NB4 (cell line): ENCODE measurements at places on chromosomes 12 and 14.

- DNase-seq, result peak; percentile 32
Observed at GRCh38 chr12:113246478-113247122, 25.3 kb downstream of the TPCN1 start.

GRCh38 chr12:11778713-11779685, 129.5 kb downstream of the ETV6 start:
- peak; percentile 65 for DNase-seq

DNA sequence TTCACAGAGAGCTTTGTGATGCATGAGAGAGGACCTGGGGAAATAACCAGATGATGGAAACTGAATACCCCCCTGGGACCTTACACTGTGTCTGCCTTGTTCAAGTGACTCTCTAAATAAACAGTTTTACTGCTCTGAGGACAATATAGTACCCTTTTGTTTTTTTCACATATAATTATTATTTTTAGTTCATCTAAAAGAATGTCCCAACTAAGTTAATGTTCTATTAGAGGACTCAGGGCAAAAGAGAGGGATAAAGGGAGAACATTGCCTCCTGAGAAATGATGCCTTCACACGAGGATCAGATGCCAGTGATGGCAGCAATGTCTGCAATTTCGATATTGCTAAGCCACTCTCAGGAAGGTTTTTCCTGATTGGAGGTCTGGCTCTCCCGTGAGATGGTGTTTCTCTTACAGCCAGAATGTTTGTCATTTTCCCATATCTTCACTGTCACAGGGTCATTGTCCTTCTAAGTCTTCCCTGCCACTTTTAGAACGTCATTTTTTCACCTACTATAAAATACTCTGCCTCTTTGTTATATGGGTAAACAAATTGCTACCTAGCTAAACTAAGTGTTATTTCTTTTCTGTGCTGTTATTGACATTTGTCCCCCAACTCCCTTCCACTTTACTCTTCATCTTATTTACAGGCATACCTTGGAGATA, 201.6 kb downstream of the RAD51B start:
- no peak for DNase-seq

DNA sequence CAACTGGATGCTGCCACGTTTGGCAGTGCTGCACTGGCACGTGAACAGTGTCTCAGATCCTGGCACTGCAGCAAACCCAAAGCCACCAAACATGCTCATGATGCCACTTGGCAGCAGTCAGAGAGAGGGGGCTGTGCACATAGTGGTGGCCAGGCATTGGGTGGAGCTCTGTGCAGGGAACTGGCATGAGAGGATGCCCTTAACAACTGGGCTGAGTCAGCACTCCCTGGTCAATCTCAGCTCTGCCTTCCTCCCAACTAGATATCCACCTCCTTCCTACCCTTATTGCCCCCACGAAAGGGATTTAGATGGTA, 37.0 kb downstream of the ZFHX2 start:
- DNase-seq, result no peak

GRCh38 chr14:52914295-52914694, 36.6 kb downstream of the FERMT2 start:
- DNase-seq, result no peak

DNA sequence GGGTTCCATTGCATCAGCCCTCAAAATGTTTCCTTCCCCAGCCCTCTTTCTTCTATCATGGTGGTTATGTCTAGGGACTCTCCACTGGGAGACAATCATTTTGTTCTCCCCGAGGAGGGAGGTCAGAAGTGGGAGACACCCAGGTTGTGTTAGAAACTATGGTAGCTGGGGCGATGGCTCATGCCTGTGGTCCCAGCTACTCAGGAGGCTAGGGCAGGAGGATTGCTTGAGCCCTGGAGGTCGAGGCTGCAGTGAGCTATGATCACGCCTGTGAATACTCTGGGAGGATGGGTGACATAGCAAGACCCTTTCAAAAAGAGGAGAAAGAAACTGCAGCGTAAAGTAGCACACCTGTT, 13.0 kb upstream of the LRRC23 start:
- DNase-seq, result no peak

GRCh38 chr14:36671149-36671548, 9.5 kb downstream of the PAX9 start:
- DNase-seq, result no peak

DNA sequence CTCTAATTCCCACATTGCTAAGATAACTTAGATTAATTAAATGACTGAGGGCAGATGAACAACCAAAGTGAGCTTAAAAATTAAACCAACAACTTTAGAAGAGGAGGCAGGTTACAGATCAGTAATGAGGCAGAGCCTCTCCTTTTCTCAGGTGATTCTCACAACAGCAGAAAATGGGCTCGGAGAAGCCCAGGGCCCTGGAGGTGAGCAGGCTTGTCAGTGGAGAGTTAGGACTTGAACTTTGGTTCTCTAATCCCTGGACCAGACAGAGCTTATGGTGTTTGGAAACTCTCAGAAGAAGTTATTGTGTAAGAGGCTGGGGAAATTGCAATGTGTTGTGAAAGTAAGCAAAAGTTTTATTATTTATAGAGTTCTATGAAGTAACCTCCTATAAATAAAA, 2.8 kb downstream of the TRHDE start:
- peak; percentile 16 for DNase-seq

- no peak for DNase-seq
Observed at GRCh38 chr14:69501423-69501838, 16.9 kb downstream of the PLEKHD1 start.

DNA sequence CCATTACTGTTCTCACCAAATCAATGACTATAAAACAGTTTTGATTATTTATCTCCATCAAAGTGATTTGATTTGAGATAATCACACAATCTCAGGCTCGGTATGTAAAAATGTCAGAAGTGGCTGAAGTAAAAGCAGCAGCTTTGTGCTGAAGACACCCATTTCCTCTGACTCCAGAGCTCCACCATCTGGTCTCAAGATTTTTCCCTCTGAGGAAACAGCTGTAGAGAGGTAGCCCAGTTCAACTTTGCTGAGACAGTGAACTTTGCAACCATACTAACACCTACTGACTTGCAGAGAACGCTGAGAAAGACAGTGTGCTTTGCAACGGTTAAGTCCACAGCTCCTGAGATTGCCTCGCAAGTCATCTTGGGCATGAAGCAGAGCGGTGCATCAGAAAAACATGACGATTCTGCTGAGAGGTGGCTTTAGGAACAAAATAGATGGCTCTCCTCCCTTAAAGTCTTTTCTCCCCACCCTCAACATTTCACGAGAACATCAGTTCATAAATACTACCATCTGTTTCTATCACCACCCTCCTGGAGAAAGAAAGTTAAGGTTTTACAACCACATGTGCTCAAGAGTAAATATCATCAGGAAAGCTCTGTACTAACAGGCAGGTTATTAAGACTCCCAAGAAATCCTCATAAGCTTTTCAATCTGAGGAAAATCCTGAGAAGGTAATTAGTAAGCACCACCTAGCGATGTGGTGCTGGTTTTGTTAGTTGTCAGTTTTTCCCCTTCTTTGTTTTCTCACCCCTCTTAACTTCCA, 34.8 kb downstream of the HIGD1C start:
- DNase-seq, result peak; percentile 65

- DNase-seq, result no peak
Observed at GRCh38 chr14:23629832-23630396, 6.2 kb upstream of the DHRS2 start.

GRCh38 chr14:44449680-44450079, 57.4 kb downstream of the FSCB start:
- DNase-seq, result no peak

DNA sequence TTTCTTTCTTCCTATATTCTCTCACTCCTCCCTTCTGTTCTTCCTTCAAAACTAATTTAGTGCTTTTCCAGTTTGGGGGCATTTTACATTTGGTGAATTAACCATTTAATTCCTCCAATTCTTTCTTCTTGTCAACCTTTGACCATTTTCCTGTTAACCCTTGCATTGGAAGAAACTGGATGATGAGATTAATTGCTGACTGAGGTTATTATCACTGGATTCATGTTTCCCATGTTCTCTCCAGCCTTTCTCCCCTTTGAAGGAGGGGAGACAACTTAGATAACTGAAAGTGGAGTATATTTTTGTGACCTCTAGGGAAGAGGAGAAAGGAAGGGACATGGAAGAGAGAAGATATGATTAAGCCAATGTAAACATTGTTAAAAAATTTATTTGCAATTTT, 70.5 kb downstream of the SLCO1A2 start:
- no peak for DNase-seq

- no peak for DNase-seq
Observed at GRCh38 chr12:103868215-103868614, 27.2 kb upstream of the NT5DC3 start.

DNA sequence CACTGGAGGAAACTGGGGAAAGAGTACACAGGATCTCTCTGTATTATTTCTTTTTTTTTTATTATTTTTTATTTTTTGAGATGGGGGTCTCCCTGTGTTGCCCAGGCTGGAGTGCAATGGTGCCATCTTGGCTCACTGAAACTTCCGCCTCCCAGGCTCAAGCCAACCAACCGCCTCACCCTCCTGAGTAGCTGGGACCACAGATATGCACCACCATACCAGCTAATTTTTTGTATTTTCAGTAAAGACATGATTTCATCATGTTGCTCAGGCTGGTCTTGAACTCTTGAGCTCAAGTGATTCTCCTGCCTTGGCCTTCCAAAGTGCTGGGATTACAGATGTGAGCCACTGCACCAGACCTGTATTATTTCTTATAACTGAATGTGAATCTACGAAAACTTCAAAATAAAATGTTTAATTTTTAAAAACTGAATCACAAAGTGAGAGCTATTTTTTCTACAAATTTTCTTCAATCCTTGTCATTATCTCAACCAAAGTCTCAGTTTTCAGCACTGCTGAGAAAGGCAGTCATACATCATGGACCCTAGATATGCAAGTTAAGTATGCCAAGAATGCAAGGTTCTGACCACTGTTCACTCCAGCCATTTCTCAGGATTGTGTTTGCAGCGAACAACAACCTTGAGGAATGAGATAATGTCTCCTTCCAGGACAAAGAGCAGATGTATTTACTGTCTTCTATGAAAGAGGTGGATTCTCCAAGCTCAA, 2.4 kb downstream of the EAPP start:
- DNase-seq, result no peak

GRCh38 chr12:68671179-68671578, 15.6 kb upstream of the NUP107 start:
- DNase-seq, result no peak

DNA sequence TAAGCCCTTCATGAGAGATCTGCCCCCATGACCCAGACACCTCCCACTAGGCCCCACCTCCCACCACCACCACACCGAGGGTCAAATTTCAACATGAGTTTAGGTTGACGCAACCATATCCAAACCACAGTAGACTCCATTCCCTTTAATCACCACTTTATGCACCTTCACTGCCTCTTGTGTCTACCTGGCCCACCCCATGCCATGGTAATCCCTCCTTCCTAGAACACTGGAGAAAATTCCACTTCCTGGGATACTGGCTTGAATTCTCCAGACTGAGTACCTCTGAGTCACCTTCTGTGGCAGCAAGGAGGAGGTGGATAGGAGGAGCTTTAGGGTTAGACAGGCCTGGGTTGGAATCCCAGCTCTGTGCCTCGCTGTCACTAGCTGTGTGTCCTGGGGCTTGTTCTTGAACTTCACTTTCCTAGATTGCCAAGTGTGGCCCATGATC, 26.1 kb upstream of the CIPC start:
- DNase-seq, result peak; percentile 60

DNA sequence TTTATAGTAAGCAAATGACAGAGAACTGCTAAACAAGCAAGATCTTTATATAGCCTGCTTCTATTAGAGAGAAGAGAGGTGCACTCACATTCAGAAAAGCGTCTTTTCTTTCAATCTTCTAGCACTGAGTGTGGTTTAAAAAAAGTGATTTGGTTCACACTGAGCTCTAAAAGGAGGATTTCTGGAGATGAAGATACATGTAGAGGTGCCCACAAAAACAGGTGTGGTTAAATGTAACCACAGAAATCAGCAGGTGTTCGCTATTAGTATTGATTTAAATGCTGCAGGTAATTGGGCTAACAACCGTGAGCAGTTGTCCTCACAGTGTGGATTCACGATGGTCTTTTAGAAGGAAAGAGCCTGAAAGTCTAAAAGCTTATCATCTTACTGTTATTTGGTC, 10.7 kb downstream of the PKP2 start:
- DNase-seq, result no peak

GRCh38 chr14:72980863-72981262, 46.0 kb downstream of the ZFYVE1 start:
- no peak for DNase-seq

DNA sequence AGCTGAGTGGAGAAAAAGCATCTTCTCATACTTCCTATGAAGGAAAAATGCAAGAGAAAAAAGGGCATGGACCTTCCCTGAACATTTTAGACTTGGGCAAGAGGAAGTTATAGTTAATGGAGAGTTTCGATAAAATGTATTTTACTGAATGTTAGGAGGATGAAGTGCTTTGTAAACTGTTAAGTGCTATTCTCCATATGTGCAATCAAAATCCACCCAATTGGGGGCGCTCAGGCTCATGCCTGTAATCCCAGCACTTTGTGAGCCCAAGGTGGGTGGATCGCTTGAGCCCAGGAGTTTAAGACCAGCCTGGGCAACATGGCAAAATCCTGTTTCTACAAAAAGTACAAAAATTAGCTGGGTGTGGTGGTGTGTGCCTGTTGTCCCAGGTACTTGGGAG, 1.9 kb upstream of the CNPY2 start:
- no peak for DNase-seq

DNA sequence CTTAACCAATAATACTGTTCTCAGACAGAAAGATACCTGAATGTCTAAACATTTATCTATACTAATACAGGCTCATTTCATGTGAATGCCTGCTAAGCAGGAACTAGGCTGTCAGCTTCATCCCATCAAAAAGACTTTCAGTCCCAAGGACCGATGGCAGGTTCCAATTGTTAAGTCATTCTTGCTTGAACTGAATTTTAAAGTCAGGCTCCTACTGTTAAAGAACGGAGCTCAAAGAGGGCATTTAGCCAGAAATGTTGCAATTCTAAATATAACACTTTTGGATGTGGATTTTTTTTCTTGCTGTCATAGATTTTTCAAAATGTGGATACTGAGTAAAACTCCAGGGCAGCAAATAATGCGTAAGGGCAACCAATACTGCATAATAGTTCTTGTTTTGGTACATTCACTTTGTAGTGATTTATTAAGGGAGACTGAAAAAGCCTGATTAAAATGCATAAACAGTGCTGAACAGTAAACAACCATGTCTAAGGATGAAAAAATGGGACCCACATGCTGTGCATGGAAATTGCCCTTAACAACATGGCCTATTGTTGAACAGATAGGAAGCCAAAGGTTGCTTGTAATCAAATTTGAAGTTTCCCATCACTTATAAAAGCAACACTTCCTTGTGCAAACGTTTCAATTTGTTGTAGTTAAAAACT, 38.6 kb upstream of the DBX2 start:
- no peak for DNase-seq

DNA sequence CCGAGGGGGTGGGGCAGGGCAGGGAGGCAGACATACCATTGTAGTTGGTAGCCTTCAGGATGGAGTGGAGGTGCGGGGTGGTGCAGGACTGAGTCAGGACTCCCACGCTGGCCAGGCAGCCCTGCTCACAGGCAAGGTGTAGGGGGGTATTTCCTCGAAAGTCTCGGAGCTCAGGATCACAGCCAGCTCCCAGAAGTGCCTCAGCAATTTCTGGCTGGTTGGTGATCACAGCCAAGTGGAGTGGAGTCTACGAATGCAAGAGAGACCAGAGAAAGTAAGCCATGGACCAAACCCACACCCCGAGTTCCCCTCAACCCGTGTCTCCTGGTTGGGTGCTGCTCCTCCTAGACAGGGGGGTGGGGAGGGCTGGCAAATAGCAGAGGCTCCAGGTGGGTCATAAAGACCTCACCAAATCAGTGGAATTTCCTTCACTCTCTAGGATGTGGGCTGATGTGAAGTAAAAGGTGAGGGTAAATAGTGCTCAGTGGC, 1.4 kb downstream of the NFKBIA start:
- no peak for DNase-seq
